ENCODE measurements at places on chromosomes 12 and 14.
A peak's percentile ranks its signal among the peaks of the same experiment; 100 is the strongest.

DNA sequence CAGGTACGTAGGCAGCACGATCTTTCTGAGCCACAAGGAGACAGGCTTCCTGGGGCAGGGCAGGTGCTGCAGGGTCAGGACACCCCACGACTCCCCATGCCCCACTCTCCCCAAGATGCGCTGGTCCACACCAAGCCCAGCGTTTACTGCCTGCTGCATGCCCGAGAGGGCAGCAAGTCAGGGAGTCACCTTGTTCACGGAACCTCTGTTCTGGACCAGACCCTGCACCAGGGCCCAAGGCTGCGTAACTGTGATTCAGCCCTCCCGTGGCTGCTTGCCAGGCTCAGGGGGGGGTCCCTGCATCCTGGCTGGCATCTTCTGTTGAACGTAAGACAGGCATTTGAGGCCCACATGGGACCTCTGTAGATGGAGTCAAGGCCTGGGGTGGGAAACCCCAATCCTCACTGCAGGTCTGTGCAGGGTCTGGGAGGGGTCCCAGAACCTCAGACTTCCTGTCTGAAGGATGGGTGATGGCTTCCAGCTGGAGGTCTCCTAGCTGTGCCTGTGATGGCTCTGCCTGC lies 228.6 kb upstream of the RTL1 start:
- DNase-seq: no peak

GRCh38 chr14:81458352-81458751 lies 58.2 kb upstream of the STON2 start:
- DNase-seq: no peak

- no peak for DNase-seq
Measured at GRCh38 chr14:90728951-90729350, 87.3 kb downstream of the TTC7B start.

DNA sequence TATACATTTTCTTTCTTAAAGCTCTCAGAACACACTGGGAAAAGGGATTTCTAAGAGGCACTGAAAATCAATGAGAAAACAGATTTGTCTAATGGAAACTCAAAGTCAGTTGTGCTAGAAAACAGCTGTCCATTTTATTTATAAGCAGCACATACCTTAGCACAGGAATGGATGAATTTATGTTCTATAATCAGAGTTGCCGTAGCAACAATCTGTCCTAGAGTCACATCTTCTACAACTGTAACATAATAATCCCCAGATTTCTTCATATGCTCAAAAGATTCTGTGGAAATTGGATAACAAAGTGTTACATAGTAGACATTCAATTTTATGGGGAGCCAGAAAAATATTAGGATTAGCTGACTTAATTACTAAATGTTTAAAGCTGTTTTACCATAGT lies 9.8 kb downstream of the GNPNAT1 start:
- no peak for DNase-seq

DNA sequence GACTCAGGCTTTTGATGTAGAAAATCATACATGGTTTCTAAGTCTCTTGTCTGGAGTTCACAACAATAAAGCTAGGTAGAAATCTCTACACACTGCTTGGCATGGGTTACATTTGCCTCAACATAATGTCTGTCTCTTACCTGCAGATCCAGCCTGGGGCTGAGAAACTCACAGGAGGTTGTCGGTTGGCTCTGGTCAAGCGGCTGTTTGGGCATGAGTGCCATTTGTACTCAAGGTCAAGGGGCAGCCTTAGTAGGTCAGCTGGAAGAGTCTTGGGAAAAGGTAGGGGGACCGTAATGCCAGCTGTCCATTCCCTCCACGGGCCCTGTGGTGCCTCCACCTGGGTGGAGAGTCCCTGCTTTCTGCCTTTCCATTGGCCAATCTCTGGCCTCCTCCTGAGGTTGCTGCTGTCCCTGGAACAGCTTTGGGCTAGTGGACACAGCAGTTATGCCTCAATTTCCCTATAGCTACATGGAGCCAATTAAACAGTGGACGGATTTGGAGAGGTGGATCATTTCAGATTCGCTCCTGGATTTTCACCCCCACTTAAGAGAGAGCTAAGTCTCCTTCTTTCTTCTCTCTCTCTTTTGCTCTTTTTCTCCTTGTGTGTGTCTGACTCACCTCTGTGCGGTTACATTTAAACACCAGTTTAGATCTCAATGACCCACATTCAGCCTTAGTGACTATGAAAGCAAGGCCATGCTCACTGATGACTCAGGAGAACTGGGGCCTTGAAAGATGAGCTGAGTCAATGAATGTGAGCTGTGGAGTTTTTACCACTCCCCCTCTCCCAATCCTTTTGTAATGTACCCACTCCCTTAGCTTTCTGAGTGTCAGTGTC lies 132.8 kb upstream of the HIF1A start:
- peak; percentile 97 for DNase-seq

GRCh38 chr12:126936181-126936851 lies 1330.7 kb upstream of the TMEM132C start:
- DNase-seq: no peak

- peak; percentile 78 for DNase-seq
Measured at GRCh38 chr12:42961395-42961794, 371.8 kb upstream of the PRICKLE1 start.

GRCh38 chr14:96554315-96554910 lies 52.2 kb downstream of the PAPOLA start:
- no peak for DNase-seq

GRCh38 chr12:82057770-82058169 lies 298.6 kb upstream of the PPFIA2 start:
- peak; percentile 15 for DNase-seq

- DNase-seq: no peak
Measured at GRCh38 chr12:130216031-130216430, 53.8 kb downstream of the FZD10 start.

DNA sequence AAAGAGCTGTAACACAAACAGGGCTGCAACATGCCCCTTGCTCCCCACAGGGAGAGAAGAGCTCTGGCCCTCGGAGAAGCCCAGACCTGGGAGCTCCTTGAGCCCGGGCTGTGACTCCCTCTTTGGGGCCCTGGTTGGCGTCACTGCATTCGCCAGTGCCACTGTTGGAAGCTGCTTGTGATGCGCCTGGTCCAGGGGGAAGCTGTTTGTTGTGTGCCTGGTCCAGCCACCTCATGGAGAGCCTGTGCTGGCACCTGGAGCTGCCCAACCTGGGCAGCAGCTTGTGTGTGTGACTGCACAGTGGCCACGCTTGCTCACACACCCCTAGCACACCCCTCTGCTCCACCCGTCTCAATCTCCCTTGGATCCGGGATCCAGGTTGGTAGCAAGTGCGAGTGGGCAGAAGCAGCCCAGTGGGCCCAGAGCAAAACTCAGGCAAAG lies 49.5 kb downstream of the A2M start:
- no peak for DNase-seq

DNA sequence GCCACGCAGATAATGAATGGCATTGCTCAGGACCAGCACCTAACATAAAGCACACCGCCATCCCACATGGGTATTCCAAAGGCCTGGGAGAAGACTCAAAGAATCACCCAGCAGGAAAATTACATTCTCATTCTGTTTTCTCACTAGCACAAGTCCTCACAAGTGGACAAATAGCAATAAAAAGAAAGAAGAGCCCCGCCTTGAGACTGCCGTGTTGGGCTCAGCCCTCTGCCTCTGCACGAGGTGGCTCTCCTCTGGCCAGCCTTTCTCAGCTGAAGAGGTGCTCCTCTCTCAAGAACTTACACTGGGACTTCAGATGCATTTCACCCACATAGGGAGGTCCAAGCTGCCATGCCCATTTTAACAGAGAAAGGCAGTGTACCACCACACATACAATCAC lies 207.5 kb downstream of the SPTSSA start:
- DNase-seq: no peak

GRCh38 chr12:126084480-126084879 lies 1019.2 kb downstream of the AACS start:
- no peak for DNase-seq

DNA sequence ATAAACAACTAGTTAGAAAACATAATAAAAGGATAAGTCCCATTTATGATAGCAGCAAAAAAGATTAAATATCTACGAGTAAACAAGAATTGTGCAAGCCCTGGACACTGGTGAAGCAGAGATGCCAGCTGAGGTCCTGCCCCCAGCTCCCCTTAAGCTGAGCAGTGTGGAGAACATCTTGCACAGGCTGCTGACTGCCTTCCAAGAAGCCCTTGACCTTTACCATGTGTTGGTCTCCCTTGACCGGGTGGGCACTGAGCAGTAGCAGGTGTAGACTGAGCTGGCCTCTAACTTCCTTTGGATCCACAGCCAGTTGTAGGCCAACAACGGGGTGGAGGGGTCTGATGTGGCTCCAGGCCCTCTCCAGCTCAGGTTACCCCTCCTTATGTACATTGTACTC lies 47.7 kb upstream of the PAPLN start:
- DNase-seq: no peak

- DNase-seq: no peak
Measured at GRCh38 chr14:102318781-102319276, 717 bp upstream of the ZNF839 start.

- DNase-seq: no peak
Measured at GRCh38 chr12:26297396-26298070, 102.2 kb downstream of the SSPN start.

DNA sequence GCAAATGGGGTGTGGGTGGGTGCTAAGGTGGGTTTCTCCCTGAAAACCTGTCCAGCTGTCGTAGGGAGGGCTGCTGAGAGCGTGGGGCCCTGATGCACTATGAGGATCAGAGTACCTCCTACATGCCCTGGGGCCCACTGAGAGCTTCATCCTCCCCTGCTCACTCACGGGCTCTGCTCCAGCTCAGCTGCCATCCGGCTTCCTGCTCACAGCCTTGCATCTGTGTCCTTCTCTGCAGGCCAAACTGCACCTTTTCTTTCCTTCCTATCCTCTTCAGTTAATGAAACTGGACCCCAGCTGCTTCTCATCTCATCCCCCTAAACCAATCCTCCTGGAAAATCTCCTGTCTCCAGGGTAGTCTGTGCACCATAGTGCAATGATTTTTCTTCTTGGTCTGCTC lies 22.2 kb upstream of the GPRC5D start:
- no peak for DNase-seq

- no peak for DNase-seq
Measured at GRCh38 chr12:129208566-129208965, 355.3 kb downstream of the GLT1D1 start.
